ENCODE measurements at places on chromosomes 1 and 21. TPM values are rescaled to one million over a fixed set of nuclear protein-coding genes. Genes with fewer than 3 reads are reported as not detected.

Gene CELA2B
- not detected for total RNA-seq

Gene HSD11B1
- total RNA-seq: not detected

Gene ABL2
- total RNA-seq: 29.3 TPM

DNA sequence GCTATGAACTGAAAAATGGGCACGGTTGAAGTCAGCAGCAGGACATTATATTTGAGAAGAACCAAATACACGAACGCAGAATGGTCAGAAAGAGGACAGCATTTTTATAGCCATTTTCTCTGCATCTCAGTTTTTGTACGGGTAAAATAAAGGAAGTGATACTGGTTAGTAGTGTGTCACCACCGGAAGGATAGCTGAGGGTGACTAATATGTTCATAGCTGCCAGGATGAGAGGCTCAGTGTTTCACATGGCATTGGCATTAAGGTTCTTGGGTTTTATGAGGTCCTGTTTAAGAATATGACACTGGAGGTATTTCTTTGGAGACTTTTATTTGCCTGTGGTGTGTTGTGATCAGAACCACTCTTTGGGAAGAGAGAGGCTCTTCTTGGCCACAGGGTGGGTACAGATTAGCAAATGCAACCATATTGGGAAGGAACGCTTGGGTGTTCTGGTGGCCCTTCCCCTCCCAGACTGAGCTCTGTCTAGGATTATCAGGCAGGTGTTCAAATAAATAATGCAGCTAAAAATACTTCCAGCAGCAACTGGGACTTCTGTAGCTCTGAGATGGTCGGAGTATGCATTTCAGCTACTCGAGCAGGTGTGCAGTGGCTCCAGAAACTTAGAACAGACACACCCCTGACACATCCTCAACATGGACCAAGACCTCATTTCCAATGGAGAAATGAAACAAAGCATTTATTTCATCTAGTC lies 158.2 kb downstream of the PBX1 start:
- no peak for DNase-seq

GRCh38 chr1:17933501-17933900 lies 174.1 kb upstream of the IGSF21 start:
- no peak for DNase-seq

DNA sequence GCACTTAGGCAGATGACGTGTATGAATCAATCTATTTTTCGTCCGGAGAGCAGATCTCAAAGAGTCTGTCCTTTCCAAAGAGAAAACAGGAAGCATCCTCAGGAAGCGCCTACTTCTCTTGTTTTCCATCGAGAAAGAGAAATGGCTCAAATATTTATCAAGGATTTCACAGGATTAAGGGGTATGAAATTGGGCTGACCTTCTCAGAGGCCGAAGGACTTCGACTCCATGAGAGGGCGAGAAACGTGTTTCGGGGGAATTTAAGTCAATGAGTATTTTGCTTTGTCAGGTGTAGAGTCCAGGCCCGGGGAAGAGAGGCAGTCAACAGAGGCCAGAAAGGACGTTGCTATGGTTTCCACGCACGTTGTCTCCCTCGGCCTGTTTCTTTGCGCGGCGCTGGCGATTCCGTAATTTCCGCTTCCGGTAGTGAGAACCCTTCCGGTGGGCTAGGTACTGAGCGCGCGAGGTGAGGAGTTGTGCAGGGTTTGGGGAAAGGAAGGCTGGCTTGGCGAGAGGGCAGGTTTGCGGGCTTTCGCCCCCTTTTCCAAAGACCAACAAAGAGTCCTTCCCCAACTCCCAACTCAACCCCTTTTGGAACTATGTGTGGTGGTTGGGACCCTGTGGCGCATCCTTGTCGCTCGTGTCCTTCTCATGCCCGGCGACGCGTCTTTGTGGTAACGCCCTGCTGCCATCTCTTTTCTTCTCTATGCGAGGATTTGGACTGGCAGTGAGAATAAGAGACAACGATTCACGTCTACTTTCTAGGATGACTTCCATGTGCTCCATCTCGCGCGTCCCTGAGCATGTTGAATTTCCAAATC lies at the start of gene MRPS21:
Gene MRPS21 (plus strand): TSS at position 429 of the 821 bp plus-strand sequence. CDS start 506 bp downstream, outside the sequence.
- peak; percentile 92 for DNase-seq

- no peak for DNase-seq
Measured at GRCh38 chr1:180675586-180675985, 43.8 kb downstream of the XPR1 start.

DNA sequence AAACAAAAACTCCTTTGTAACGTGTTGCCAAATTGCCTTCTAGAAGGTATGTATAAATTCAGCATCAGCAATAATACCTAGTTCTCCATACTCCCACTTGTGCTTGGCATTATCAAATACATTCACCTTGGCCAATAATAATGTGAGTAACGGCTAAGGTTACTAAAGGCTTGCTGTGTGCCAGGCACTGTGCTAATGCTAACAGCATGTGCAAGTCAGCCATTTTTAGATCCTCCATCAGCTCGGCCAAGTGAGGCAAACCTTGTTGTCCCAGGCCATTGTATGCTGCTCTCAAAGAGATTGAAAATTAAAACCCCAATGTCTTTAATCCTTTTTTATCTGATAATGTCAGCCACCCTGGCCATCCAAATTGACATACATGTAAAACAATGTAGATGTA lies 48.1 kb downstream of the STYXL2 start:
- DNase-seq: no peak

DNA sequence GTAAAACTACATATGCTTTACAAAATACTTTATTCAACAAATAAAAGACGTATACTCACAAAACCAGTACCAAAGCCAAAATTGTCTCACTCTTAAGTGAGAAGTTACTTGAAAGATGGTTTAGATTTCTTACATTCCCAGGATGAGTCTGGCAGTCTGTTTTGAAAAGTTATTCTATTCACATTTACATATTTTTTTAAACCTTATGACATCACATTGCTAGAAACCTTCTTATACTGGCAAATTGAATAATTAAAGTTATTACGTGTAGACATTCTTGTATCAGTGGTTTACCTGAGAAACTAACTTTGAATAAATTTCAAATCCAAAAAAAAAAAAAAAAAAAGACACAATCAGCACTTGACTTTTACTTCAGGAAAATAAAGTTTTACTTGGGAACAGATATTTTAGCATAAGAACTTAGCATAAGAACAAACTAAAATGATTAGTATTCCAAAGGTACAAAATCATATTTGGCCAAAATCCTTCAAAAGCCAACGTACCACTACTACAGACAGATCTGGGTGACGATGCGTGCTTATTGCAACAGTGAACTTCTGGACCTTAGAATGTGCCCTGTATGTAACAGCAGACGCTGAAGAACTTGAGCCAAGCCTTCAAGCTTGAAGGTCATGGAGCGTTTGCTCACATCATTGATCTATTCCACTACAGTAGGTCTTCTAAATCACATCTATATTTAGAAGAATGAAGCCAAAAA lies 2.5 kb downstream of the CDC42BPA start:
- peak; percentile 70 for DNase-seq

GRCh38 chr1:213905344-213905743 lies 82.4 kb upstream of the PROX1 start:
- DNase-seq: no peak

DNA sequence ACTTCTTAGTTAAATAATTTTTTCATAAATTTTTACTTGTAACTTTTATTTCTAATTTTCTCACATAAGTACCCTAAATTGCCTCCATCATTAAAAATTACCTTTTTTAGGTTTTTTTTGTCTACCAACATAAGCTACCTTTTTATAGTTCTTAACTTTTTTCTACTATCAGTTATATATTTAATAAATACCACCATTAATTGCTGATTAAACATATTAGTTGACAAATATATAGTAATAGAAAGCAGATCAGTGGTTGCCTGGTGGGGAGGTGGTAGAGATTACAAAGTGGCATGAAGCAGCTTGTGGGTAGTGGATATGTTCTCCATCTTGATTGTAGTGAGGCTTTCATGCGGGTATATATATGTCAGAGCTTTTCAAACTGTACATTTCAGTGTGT lies 6.1 kb upstream of the SH3BP5L start:
- no peak for DNase-seq

- DNase-seq: no peak
Measured at GRCh38 chr1:192493584-192493983, 82.0 kb upstream of the RGS1 start.
